ENCODE measurements at places on chromosomes 7 and 10. TPM values are rescaled to one million over a fixed set of nuclear protein-coding genes. Genes with fewer than 3 reads are reported as not detected.

DNA sequence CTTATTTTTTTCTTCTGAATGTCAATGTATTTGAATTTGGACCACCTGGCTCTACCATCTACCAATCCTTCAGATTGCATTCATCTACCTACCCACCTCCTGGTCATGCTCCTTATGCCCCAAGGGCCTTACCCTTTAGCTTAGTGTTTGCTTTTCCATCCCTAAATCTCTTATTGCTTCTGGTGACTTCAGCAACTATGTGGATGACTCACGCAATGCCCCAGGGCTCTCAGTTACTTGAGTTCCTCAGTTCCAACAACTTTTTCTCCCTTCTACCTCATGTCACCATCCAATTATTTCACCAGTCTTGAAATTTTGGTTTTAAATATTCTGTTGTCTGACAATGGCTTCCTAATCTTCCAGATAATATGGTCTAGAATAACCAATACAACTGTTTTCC lies 118.9 kb downstream of the CFAP58 start:
- no peaks in the 10 kb centered on the region for H3K4me1 ChIP-seq
- H3K4me3 ChIP-seq = no peak overlapping the region
- H3K36me3 ChIP-seq = no peaks in the 10 kb centered on the region
- H3K27me3 ChIP-seq = peaks cover 5% of the 10 kb centered on the region
- H3K27ac ChIP-seq = peak overlapping the region; percentile 28
- no peak for DNase-seq

DNA sequence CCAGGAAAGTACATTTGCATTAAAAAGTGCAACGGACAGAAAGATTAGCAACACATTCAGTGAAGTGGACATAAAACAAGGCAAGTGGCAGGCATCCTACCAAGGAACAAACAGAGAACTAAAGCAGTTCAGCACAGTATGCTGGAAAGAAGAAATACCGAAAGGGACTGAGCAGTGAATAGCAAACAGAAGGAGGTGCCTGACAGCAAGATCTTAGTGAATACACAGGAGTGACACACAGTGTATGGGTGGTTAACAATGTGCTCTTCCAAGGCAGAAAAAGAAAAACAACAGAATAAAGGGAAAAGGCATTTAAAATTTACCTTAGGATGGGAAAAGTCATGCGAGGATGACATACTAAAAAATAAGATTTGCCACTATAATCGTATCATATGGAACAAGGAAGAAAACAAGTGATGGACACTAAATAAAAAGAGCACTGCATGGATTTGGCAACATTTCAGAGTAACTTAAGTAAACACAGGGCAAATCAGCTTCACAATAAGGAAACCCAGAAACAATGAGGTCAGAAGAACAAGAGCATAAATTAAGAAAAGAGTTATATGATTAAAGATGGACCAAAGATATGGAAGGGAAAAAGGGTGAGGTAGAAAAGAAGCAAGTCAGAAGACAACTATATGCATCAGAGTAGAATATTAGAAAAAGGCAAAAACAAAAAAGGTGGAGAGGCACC lies 29.5 kb downstream of the MEST start:
- H3K27me3 ChIP-seq = no peaks in the 10 kb centered on the region
- DNase-seq = no peak
- H3K4me1 ChIP-seq = no peaks in the 10 kb centered on the region
- no peak overlapping the region for H3K4me3 ChIP-seq

DNA sequence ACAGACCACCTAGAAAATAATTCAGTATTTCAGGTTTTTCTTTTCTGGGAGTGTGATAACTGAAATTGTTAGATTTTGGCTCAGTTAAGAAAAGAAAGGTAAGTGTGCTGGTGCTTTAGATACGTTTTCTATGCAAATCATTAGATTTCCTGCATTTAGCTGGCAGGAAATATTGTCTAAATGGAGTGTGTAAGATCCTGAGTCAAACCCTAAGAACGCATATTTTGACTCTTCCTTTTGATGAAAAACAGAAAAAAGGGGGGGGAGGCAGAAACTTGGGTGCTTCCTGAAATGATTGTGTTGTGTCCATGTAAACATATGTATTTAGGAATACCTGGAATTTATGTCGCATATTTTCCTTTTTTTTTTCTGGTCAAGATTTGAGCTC lies 1.2 kb downstream of the GRK5 start:
- H3K4me3 ChIP-seq = peak overlapping the region; percentile 84
- peak; percentile 53 for DNase-seq
- H3K27me3 ChIP-seq = no peaks in the 10 kb centered on the region
- H3K36me3 ChIP-seq = no peaks in the 10 kb centered on the region
- peak overlapping the region; percentile 52 for H3K27ac ChIP-seq

GRCh38 chr10:28411648-28412047 lies 108.8 kb upstream of the MPP7 start:
- DNase-seq = no peak
- no peak overlapping the region for H3K4me3 ChIP-seq
- H3K4me1 ChIP-seq = no peaks in the 10 kb centered on the region

- no peaks in the 10 kb centered on the region for H3K27me3 ChIP-seq
- H3K36me3 ChIP-seq = peaks cover 13% of the 10 kb centered on the region
- no peaks in the 10 kb centered on the region for H3K4me1 ChIP-seq
- H3K27ac ChIP-seq = no peak overlapping the region
- no peak for DNase-seq
Observed at GRCh38 chr7:82305347-82306005, 138.1 kb downstream of the CACNA2D1 start.

DNA sequence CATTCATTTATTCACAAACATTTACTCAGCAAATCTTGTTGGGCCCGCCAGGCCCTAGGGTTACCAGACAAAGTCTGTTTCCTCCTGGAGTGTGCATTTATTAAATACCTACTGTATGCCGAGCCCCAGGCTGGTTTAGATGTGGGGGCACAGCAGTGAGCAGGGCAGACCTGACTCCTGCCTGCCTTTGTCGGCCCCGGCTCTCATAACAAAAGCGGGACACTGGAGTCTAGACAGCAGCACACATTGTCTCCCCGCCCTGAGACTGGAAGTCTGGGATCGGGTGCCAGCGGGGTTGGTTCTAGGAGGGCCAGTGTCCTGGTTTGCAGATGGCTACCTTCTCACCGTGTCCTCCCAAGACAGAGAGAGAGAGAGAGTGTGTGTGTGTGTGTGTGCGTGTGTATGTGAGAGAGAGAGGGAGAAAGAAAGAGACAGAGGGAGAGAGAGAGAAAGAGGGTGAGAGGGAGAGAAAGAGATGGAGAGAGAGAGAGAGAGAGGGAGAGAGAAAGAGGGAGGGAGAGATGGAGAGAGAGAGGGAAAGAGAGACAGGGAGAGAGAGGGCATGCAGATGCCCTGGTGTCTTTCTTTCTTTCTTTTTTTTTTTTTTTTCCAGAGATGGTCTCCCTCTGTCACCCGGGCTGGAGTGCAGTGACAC lies 25.9 kb downstream of the ELFN1 start:
- H3K4me1 ChIP-seq = no peaks in the 10 kb centered on the region
- no peak overlapping the region for H3K27ac ChIP-seq
- H3K27me3 ChIP-seq = no peaks in the 10 kb centered on the region
- H3K36me3 ChIP-seq = no peaks in the 10 kb centered on the region

DNA sequence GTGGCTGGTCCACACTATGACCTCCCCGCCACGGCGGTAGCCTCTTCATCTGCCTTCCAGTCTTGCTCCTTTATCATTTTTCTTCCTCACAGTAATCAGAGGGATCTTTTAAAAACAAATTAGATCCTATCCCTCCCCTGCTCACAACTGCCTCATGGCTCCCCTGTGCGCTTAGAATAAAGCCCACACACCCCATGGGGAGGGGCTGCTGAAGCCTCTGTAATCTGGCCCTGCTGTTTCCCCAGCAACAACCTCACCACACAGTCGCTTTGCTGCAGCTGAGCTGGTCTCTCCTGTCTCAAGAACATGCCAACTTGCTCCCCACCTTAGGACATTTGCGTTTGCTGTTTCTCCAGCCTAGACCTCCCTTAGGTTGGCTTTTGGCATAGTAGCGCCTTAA lies 41.0 kb downstream of the SP8 start:
- no peaks in the 10 kb centered on the region for H3K4me1 ChIP-seq
- H3K36me3 ChIP-seq = no peaks in the 10 kb centered on the region
- H3K27ac ChIP-seq = no peak overlapping the region

DNA sequence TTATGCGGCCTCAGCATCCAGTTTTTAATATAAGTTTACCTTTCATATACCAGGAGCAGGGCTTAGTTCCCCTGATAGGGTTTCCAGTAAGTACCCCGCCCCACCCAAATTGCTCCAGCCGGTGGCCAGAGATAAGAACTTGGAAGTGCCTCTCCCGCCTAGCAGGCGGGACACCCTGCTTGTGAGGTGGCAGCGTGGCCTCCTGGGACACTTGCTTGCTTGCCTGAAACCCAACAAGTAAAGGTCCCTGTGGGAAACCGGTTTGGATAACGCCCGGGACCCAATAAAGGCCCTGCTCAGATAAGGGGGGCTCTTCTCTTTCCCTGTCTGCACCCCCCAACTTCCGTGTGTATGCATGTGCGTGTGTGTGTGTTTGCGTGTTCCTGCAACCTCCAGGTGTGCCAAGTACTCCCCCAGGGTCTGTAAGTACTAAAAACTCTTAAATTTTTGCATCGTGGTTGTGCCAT lies 154.3 kb downstream of the ARHGAP21 start:
- DNase-seq = no peak
- no peak overlapping the region for H3K27ac ChIP-seq

DNA sequence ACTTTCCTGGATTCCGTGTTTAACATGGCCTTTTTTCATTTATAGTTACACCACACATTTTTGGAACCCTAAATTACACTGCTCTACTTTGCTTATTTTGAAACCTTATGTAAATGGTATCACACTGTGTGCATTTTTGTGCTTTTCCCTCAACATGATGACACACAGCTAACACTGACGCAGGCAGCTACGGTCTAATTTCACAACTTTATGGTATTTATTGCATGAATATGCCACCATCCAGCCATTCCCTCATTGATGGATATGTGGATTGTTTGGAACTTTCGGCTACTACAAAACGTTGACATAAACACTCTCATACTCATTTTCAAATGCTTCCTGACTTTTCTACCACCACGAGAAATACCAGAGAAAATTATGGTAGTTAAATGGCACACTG lies 6.9 kb downstream of the PAPOLB start:
- no peaks in the 10 kb centered on the region for H3K4me1 ChIP-seq
- H3K27ac ChIP-seq = no peak overlapping the region
- no peak for DNase-seq
- no peak overlapping the region for H3K4me3 ChIP-seq

- DNase-seq = no peak
- no peak overlapping the region for H3K27ac ChIP-seq
- no peaks in the 10 kb centered on the region for H3K36me3 ChIP-seq
- no peaks in the 10 kb centered on the region for H3K27me3 ChIP-seq
Observed at GRCh38 chr10:15365692-15366091, 5.4 kb downstream of the FAM171A1 start.

DNA sequence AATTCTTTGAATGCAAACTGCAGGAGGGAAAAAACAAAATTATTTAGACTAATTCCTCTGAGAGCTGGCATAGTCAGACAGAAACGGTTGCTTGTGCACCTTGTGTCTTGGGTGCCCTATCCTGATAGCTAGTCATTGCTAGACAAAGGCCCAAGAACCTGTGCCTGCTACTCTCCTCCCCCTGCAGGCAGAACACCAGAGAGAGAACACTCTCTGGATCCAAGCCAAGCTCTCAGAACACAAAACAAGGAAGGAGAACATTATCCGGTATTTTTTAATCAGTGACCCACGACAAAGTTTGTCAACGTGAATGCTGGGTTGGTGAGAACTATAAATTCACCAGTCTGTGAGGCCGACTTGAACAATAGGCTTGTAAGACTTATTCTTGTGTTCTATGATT lies 18.8 kb upstream of the PPP1R9A start:
- no peak for DNase-seq
- H3K4me1 ChIP-seq = no peaks in the 10 kb centered on the region
- no peaks in the 10 kb centered on the region for H3K27me3 ChIP-seq
- no peak overlapping the region for H3K4me3 ChIP-seq

DNA sequence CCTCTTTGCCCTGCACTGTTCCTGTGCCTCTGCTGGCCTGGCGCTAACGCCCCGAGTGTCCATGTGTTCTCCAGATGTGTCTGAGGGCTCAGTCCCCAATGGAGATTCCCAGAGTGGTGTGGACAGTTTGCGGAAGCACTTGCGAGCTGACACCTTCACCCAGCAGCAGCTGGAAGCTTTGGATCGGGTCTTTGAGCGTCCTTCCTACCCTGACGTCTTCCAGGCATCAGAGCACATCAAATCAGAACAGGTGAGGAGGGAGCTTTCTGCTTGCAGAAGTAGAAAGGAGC lies 60.9 kb downstream of the PAX2 start:
- no peaks in the 10 kb centered on the region for H3K4me1 ChIP-seq
- H3K27me3 ChIP-seq = peaks cover 88% of the 10 kb centered on the region
- H3K27ac ChIP-seq = no peak overlapping the region

DNA sequence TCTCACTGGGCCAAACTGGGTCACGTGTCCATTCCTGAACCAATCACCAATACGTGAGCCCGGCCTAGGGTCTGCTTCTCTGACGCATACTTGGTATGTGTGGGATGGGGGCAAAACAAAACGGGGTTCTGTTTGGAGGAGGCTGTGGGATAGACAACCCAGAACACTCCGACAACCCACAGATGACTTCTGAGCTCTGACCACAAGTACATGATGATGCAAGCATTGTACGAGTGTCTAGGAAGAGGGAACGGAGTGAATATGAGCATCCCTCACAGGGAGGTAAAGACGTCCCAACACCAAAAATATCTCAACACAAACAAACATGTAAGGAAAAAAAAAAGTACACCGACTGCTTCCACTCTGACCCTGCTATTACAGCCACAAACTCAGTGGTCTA lies 5.6 kb downstream of the DAGLB start:
- no peak overlapping the region for H3K4me3 ChIP-seq
- DNase-seq = no peak
- H3K27ac ChIP-seq = peak overlapping the region; percentile 97
- H3K36me3 ChIP-seq = peaks cover 39% of the 10 kb centered on the region

DNA sequence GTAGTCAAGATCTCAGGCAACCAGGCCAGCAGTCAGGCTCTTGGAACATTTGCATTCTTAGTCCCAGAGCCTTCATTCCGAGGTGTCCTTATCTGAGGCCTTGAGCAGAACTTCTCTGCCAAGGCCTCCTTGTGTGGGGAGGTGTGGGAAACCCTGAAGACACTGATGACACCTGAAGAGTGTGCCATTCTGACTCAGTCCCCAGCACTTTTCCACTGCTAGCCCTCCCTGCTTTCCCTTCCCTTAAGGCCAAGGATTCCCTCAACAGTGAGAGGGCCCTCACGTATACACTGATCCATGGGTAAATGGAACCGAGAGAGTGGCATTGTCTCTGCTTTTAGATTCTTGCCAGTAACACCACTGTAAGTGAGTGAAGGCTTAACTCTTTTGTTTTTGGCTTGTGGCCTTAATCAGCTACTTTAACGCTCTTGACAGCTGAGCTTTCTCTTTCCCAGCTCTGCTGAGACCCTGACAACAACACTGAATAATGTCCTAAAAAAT lies 30.3 kb downstream of the TRDMT1 start:
- H3K36me3 ChIP-seq = no peaks in the 10 kb centered on the region
- H3K27me3 ChIP-seq = no peaks in the 10 kb centered on the region
- DNase-seq = no peak
- H3K4me3 ChIP-seq = no peak overlapping the region

GRCh38 chr7:50088463-50089129 lies 4.5 kb downstream of the ZPBP start:
- no peaks in the 10 kb centered on the region for H3K27me3 ChIP-seq
- H3K27ac ChIP-seq = no peak overlapping the region
- no peaks in the 10 kb centered on the region for H3K4me1 ChIP-seq
- H3K4me3 ChIP-seq = no peak overlapping the region

- H3K4me1 ChIP-seq = peaks cover 3% of the 10 kb centered on the region
- no peaks in the 10 kb centered on the region for H3K36me3 ChIP-seq
- H3K27ac ChIP-seq = no peak overlapping the region
Observed at GRCh38 chr7:40147371-40148246, 12.8 kb downstream of the SUGCT start.

AGAP6 gene
- 4.3 TPM for total RNA-seq

MUC12 gene
- total RNA-seq = 0.59 TPM

GNGT1 gene
- not detected for total RNA-seq

AKR1C2 gene
- 46.0 TPM for total RNA-seq

LRGUK gene
- total RNA-seq = 0.88 TPM

NOBOX gene
- not detected for total RNA-seq

All from osteoblast (primary cell).